ENCODE measurements at places on chromosomes 3 and 15.

- peak; percentile 35 for DNase-seq
Measured at GRCh38 chr3:150238995-150239619, 169.0 kb upstream of the TSC22D2 start.

- DNase-seq: no peak
Measured at GRCh38 chr15:40331637-40332036, 8.1 kb downstream of the INAFM2 start.

DNA sequence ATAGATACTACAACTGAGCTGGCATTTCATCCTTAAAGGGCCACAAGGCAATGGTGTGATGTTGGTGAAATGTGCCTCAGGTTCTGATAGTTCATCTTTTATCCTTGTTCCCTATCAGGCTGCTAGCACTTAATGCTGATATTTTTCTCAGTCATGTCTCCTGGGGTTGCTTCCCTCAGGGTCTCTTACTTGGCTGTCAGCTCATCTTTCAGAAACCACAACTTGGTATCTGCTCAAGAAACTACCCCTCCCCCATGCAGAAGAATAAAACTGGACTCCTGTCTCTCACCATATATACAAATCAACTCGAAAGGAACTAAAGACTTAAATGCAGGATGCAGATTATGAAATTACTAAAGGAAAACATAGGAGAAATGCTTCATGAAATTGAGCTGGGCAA lies 308.1 kb downstream of the CHST2 start:
- no peak for DNase-seq

DNA sequence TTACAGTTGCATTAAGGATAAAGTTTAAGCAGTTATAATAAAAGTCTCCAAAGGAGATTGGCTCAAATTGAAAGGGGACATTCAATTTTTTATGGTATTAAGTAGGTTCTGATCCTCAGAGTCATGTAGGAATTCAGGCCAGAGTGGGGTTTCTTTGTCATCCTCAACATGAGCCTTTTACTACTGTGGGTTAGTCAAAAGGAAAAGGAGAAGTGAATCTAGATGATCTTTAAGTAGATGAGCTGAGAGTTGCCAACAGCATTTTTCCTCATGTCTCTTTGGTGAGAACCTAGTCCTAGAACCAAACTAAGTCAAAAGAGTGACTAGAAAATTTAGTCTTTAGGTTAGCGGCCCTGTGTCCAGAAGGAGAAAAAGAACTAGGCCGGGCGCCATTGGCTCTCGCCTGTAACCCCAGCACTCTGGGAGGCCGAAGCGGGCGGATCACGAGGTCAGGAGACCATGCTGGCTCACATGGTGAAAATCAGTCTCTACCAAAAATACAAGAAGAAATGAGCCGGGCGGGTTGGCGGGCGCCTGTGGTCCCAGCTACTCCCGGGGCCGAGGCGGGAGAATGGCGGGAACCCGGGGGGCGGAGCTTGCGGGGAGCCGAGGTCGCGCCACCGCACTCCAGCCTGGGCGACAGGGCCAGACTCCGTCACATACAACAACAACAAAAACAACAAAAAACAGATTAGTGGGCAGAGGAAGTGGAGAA lies 4.2 kb upstream of the CHL1 start:
- DNase-seq: no peak

DNA sequence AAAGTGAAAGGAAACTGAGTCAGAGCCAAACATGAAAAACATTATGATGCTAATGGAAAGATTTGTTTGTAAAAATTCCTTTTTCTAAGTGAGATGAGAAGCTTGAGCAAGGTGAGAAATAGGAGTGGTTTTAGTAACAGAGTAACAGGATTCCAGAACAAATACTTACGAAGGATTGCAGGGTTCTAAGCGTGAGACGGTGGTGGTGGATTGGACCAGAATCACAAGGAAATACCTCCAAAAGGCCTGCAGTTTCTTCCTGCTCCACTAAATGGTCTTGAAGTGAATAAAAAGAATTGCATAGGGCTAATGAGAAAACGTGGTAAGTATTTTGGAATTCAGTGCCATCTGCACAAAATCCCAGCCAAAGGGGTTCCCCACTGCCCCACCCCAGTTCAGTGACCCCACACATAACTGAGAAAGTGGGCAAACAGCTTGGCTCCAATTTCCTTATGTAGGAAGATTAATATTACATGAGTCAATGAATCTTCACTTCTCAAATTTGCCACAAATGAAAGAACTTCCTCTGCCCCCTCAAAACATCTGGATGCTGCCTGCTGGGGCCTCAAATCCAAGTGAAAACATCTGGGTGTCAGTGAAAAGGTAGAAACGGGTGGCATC lies 283.8 kb upstream of the NR2F2 start:
- DNase-seq: peak; percentile 28

- DNase-seq: no peak
Measured at GRCh38 chr3:62777130-62777529, 98.1 kb downstream of the CADPS start.

- no peak for DNase-seq
Measured at GRCh38 chr3:84318273-84318809, 640.4 kb upstream of the CADM2 start.

All from Daoy (cell line).